ENCODE measurements at places on chromosomes 6 and 20.

- no peak for DNase-seq
Measured at GRCh38 chr6:83804886-83805285, 48.3 kb upstream of the RIPPLY2 start.

DNA sequence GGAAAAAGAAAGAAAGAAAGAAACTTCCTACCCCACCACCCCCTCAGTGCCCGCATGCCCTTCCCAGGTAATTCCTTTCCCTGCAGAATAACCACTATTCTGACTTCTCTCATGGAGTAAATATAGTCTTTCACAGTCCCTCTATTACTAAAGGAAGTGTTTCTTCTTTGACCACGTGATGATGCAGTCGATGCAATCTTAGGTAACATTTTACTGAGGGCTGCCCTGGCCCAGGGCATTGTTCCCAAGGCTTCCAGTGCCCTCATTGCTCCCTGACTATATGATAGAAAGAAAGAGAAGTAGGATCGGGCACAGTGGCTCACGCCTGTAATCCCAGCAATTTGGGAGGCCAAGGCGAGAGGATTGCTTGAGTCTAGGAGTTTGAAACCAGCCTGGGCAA is 29.1 kb downstream of the ARHGAP40 start:
- no peak for DNase-seq

GRCh38 chr6:30871592-30872183 is 12.6 kb upstream of the DDR1 start:
- DNase-seq: no peak

DNA sequence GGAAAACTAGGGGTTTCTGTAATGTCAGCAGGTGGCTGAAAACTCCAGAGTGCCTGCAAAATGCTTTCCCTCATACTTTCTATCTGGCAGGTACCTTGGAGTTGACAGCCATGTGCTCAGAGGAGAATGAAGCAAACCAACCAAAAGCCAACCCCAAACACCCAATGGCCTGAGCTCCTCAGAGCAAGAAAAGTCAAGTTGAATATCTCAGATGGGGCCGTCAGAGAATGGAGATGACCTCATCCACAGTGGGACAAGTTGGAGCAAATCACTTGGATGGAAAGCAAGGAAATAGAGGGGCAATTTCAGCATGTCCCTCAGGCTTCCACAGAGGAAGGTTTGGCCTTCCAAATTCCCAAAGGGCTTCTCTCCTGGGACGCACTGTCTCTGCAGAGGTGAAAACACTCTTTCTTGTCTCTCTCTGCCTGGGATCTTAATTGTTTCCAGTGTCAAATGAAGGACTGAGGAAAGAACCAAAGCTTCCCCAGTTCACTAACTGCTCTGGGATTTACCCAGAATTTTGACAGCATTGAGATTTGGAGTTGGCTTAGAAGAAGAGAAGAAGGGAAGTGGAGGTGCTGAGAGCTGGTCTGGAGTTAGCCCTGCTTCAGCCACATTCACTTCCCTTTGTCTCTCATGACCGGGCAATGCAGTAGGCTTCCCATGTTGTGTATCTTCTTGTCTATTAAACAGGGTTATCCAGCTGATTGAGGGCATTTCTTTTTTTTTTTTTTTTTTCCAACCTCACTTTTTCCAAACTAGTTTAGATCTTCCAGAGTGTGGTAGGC is 42.2 kb downstream of the PRND start:
- no peak for DNase-seq

DNA sequence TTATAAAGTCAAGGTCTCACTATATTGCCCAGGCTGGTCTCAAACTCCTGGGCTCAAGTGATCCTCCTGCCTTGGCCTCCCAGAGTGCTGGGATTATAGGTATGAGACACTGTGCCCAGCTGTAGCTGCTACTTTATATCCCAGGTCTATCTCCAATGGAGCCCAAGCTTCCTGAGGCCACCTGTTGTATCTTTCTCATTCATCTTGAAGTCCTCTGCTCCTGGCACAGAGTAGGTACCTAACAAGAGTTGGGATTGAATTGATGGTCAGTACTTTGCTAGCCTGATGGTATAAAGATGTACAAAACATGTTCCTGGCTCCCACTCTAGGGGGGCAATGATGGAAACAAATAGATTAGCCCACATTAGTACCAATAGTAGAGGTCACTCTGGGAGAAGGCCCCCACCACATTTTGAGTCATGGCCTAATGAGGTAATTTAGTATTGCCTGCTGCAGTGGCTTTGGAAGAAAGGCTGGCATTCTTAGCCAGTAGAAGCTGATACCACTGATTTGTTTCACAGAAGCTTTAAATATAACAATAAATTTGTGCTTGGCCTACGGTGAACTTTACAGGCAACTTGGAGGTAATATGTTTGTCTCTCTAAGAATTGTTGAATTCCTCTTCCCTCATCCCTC is 5.4 kb downstream of the PTPN1 start:
- no peak for DNase-seq

- no peak for DNase-seq
Measured at GRCh38 chr6:143675382-143675900, 2.3 kb upstream of the PHACTR2 start.

DNA sequence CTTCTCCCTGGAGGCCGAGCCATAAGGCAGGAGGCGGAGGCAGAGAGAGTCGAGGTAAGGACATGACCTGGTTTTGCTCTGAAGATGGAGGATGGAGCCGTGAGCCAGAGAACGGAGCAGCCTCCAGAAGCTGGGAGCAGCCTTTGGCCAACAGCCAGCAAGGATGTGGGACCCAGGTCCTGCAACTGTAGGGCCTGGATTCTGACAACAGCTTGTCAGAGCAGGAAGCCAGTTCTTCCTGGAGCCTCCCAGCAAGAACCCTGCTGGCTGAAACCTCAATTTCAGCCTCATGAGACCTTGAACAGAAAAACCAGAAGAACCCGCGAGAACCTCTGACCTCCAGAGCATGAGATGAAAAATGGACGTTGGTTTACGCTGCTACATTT is 13.4 kb upstream of the MRGBP start:
- no peak for DNase-seq

DNA sequence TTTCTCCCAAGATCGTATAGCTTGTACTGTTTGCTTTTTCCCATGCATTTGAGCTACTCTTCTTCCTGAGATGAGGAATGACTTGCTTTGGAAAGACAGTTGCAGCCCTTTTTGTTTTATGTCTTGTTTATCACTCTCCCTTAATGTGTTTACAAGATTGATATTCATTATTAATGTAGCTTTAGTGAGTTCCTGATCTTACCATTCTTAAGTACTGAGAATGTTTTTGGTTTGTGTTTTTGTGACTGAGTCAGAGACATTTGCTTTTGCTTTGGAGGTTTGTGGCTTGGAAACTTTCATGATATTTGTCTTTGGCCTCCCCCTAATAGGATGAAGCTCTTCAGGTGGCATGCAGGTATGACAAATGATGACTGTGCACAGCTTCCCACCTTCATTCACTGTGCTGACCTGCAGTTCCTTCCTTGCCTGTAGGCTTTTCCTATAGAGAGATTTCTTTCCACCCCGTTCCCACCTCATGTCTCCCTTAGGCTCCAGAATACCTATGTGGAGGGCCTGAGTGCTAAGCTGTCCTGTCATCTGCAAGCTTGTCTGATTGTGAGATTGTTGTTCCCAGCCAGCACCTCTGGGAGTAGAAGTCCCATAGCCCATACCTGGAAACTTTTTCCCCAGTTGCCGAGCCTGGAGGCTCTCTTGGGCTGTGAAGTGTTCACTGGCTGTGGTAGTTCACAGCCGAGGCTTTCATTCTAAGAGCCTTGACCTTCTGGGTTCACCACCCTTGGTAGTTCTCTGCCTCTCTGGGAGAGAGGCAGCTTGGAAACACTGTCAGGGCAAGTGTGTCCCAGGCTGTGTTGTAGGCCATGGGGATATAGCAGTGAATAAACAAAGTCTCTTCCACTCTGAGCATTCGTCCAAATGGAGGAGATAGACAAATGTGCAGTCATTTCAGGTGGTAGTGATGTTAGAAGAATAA is 27.1 kb downstream of the CDS2 start:
- no peak for DNase-seq

GRCh38 chr6:43203029-43203717 is 21.2 kb downstream of the CUL9 start:
- no peak for DNase-seq

DNA sequence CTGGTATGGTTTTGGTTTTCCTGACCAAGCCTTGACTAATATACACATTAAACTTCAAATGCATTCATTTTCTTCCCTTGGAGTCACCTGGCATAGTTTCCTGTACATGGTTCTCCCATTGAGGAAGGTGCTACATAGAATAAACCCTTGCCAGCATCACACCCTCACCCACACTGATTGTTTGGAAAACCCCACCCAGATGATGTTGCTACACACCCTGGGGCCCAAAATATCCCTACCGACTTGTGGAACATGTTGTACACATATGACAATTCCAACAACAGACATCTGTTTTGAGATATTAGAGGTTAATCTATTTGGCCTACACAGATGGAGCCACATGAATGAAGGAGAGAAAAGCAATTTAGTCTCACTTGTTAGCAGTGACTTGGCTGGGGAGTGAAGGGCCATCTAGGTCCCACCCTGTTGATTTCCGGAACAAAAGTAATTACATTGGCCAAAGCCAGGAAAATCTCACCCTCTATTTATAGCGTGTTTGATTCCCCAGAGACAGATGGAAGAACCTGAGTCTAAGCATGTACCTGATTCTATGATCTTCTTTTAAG is 606.0 kb upstream of the BTBD3 start:
- no peak for DNase-seq

DNA sequence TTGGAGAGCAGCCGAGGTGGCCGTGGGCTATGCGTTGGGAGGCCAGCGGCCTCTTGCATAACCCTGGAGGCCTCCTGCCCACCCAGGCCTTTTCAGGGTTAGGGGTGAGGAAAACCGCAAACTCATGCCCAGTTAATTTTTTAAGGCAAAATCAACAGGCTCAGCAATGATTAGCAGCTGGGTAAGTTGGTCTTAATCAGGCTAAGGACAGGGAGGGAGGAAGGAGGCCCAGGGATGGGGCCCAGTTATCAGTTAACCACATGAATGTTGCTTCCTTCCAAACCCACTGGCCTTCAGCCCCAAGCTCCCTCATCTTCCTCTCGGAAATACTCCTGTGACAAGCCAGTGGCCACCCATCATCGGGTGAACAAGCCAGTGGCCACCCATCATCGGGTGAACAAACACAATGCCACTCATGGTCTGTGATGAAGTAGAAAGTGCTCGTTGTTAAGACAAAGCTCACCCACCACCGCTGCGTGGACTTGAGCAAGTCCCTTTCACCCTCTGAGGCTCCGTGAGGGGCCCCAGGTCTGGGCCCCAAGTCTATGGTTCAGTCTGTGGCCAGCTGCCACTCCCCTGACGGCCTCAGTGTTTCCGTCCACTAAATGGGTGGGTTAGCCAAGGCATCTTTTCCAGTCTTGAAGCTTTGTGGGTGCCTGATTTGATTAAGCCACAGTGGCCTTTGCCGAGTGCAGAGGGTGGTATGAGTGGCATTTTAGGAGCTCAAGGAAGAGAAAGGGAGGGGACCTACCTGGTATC is 39.4 kb downstream of the HNF4A start:
- DNase-seq: no peak

GRCh38 chr6:167247814-167248595 is 43.1 kb upstream of the UNC93A start:
- no peak for DNase-seq

GRCh38 chr6:43263314-43264178 is 20.3 kb downstream of the TTBK1 start:
- DNase-seq: peak; percentile 88

GRCh38 chr6:43629104-43629504 is at the start of gene GTPBP2:
Gene GTPBP2 (minus strand): TSS chr6:43629264. CDS start chr6:43629162, 102 bp downstream.
- peak; percentile 99 for DNase-seq

- DNase-seq: peak; percentile 74
Measured at GRCh38 chr6:167270499-167271311, 20.4 kb upstream of the UNC93A start.

- DNase-seq: no peak
Measured at GRCh38 chr6:166852451-166852975, 103.8 kb downstream of the RNASET2 start.

DNA sequence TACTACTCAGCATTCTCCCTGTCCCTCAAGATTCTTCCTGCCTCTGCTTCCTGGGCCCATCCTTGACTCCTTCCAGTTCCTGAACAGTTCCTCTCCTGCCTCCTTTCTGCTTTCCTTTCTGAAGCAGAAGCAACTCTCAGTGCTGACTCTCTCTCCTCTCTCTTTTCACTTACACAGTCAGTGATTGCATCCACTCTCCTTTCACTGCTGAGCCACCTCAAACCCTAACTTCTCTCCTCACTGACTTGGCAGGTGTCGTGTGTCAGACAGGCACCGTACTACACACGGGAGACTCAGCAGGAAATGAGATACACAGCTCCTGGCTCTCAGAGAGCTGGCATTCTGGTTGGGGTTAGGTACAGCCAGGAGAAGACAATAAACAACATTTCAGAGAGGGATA is 5.6 kb downstream of the ABHD16A start:
- DNase-seq: no peak

DNA sequence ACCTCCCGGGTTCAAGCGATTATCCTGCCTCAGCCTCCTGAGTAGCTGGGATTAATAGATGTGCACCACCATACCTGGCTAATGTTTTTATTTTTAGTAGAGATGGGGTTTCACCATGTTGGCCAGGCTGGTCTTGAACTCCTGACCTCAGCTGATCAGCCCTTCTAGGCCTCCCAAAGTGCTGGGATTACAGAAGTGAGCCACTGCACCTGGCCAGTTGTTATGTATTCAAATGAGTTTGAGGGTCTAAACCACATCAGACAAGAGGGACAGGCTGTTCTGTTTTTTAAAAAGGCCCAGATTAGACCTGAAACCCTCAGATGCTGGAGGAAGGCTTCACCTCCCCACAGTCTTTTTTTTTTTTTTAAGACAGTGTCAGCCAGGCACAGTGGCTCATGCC is 4.1 kb upstream of the SPAG4 start:
- DNase-seq: no peak

DNA sequence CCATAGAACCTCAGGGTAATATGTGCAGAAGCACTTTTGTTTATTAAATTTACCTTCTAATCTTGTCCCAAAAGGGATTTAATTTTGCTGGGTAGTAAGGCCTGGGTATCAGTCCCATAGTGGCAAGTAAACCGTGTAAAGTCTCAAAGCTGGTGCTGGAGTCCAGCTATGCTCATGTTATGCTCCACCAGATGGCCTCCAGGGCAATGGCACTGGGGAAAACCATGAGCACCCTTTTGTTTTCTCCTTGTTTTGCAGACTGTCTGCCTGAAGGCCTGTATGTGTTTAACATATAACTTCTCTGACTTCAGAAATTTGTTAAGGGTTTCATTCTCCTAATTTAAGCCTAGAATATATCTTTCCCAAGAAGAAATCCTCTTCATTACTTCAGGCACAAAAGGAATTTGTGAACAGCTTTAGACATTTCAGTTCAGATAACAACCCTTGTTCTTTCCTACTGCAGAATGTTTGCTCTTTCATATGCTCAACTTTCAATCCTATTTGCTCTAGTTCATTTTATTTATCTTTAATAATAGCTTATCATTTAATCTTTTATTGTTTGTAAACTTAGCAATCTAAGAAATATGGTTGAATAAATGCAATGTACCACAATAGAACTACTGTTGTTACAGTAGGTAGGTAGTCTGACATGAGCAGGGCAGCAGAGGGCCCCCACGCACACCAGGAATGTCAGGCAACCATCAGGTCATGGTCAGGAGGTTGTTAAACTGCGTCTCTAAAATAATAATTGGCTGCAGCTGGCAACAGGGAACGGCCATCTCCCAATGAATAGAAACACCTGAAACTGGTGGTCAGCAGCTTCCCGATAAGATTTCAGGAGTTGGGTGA is 162.8 kb downstream of the TENT5A start:
- no peak for DNase-seq

- no peak for DNase-seq
Measured at GRCh38 chr6:44667668-44668390, 280.3 kb downstream of the CDC5L start.

- DNase-seq: no peak
Measured at GRCh38 chr20:59948828-59949720, 8.9 kb downstream of the FAM217B start.

- no peak for DNase-seq
Measured at GRCh38 chr6:39206250-39206721, 23.0 kb downstream of the KCNK5 start.

All from aorta (tissue), 5 donors.